ENCODE measurements at places on chromosomes 13 and 19. TPM values are rescaled to one million over a fixed set of nuclear protein-coding genes. Genes with fewer than 3 reads are reported as not detected.

DNA sequence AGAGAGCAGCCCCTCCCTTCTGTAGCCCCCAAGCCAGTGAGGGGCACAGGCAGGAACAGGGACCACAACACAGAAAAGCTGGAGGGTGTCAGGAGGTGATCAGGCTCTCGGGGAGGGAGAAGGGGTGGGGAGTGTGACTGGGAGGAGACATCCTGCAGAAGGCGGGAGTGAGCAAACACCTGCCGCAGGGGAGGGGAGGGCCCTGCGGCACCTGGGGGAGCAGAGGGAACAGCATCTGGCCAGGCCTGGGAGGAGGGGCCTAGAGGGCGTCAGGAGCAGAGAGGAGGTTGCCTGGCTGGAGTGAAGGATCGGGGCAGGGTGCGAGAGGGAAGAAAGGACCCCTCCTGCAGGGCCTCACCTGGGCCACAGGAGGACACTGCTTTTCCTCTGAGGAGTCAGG is 4.2 kb downstream of the KLK3 start:
- no peak for ATAC-seq

DNA sequence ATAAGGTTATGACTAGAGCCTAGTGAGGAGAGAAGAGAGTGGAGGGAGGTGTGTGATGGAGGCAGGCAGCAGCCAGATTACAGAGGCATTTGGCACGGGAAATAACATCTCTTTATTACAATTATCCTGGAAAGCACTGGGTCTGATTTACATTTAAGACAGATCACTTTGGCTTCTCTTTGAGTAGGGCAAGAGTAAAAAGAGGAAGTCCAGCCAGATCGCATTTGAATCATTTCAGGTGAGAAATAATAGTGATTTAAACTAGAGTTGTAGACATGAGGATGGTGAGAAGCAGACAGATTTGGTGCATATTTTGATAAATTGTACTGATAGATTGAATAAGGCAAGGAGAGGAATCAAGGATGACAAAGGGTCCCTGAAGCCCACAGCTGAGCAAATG is 9.6 kb upstream of the SACS start:
- ATAC-seq, result no peak

DNA sequence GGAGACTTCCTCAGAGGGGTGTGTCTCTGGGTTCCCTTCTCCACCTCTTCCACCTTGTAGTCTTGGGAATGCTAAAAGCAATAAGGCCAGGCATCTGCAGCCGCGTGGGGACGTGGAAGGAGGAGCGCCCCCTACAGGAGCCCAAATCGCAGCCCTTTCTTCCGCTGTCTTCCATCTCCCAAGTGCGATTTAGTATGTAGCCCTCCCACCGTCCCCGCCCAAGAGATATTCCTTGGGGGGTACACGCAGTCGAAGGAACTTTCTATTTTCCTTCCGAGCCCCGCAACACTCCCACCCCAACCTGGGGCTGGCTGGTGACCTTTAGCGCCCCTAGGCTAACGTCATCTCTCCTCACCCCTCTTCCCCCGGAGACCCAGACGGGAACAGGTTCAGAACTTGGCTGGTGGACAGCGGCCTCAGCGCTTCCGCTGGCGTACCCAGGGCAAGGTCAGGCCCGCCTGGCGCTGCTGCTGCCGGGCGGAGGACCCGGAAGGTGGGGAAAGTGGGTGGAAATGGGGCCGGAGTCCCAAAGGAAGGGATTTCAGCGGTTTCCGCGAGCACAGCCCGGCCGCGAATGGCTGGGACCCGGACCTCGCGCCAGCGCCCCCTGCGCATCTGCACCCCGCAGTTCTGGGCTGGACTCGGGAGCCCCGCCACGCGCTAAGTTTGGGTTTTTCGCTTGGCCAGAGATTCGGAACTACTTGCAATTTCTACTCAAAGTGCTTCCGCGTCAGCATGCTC is 2.1 kb upstream of the PCDH8 start:
- peak; percentile 60 for ATAC-seq

GRCh38 chr19:35164418-35164817 is 9.9 kb downstream of the FXYD5 start:
- ATAC-seq, result peak; percentile 22

- ATAC-seq, result no peak
Measured at GRCh38 chr19:33111587-33111986, 20.3 kb upstream of the WDR88 start.

GRCh38 chr19:46863818-46864629 is 3.2 kb downstream of the ARHGAP35 start:
- no peak for ATAC-seq

DNA sequence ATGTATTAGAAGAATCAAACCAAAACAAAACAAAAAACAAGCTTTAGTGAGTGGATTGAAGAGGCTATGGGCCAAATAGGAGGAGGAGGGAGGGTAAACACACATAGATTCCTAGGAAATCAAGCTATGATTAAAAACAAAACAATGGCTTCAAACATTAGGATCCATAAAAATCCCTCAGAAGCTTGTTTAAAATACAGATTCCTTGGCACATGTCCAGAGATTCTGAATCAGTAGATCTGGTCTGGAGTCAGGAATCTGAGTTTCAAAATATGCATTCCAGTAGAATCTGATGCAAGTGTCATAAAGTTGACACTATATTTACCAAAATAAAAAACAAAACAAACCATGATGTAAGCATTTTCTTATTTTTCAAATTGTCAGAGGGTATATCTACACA is 692.8 kb upstream of the SGCG start:
- no peak for ATAC-seq

Gene CCDC122
- total RNA-seq, result 1.6 TPM

DNA sequence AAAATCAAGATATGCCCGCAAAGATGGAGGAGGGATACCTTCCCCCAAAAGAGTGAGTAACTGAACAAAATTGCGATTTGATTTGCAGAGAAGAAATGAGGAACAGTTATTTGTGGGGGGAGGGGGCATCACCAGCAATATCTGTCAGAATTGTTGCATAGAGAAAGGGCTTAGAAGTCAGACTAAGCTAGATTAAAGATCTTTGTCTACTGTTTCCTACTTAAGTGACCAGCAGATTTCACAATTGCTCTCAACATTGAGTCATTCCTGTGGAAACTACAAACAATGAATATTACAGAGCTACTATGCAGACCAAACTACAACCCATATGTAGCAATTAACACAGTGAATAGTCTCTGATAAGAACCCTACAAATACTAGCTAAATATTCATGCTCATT is 27.4 kb downstream of the FPR3 start:
- no peak for ATAC-seq

Gene PSG1
- 0.58 TPM for total RNA-seq

Gene CGB3
- not detected for total RNA-seq

- ATAC-seq, result peak; percentile 20
Measured at GRCh38 chr13:50589651-50590054, 253.8 kb downstream of the DLEU7 start.

Gene LRRC4B
- total RNA-seq, result not detected

- ATAC-seq, result no peak
Measured at GRCh38 chr13:105448811-105449210, 1086.7 kb downstream of the EFNB2 start.

DNA sequence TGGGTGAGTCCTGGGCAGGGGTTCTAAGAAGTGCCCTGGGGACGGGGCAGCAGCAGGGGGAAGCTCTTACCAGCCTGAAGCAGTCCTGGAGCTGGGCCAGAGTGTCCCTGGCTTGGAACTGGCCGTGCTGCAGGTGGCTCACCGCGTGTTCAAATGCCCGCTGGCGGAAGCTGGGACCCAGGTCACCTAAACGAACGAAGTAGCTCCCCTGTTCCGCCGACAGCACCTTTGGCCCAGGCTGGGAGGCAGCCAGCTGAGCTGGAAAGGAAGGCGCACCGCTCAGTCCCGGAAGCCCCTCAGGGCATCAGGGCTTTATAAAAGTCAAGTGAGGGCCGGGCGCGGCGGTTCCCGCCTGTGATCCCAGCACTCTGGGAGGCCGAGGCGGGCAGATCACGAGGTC is 9.6 kb downstream of the PLIN4 start:
- ATAC-seq, result no peak

GRCh38 chr13:97114651-97115050 is 107.5 kb upstream of the MBNL2 start:
- no peak for ATAC-seq

GRCh38 chr13:102870677-102871415 is 25.0 kb downstream of the ERCC5 start:
- ATAC-seq, result peak; percentile 35

GRCh38 chr13:37168926-37169325 is 63.5 kb upstream of the CSNK1A1L start:
- ATAC-seq, result no peak

GRCh38 chr13:83845106-83845505 is 37.2 kb downstream of the SLITRK1 start:
- ATAC-seq, result no peak

DNA sequence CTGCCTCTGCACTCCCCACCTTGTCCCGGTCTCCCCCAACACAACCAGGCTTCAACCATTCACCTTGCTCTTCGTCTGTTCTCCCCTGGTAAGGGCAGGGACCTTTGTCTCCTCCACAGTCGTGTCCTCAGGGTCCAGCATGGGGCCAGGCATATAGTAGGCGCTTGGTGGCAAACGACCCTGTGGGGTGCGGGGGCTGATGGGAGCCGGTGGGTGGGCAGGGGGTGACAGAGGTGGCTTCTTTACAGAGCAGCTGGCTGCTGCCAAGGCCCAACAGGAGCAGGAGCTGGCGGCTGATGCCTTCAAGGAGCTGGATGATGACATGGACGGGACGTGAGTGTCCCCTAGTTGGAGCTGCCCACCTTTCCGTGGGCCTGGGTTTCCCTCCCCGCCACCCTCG is 9.7 kb downstream of the PRKCSH start:
- ATAC-seq, result no peak

DNA sequence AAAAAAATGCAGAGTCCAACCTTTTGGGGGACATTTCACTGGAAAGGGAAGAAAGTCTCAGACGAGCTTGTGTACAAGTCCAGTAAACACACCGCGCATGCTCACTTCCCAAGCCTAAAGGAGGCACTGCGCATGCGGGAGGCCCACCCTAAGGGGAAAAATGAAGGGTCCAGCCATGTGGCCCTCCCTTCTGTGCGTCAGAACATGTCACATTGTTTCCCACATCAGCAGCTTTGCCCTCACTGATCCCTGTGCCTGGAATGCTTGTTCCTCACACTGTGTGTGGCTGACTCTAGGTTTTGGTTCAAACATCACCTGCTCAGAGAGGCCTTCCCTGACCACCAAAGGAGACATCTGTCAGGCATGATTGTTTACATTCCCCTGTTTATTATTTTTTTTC is 4.4 kb downstream of the ELSPBP1 start:
- no peak for ATAC-seq

GRCh38 chr19:8250596-8250995 is 41.4 kb downstream of the CERS4 start:
- no peak for ATAC-seq

Gene TTC9B
- total RNA-seq, result 1.1 TPM

DNA sequence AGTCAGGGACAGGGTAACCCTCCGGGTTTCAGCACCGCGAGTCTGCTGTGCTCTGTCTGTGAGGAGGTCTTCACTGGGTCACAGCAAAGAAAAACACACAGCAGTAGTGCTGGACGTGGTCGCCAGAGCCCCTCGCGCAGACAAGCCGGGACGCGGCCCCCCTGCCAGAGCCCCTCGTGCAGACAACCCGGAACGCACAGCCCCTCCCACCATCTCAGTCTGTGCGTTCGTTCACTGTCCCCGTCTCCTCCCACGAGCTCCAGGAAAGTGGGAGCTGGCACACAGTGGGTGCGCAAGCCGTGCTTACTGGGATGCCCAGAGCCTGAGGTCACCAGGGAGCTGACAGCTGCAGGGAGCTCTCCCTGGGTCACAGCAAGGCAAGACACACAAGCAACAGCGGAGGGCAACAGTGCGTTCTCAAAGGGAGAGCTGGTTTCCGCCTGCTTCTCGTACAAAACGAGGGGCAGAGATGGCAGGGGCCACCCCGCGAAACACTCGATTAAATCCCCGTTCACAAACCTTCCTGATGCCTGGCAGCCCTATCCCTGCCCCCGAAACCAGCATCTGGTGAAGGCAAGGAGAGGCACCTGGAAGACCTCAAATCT is 3.2 kb upstream of the PLPP2 start:
- no peak for ATAC-seq

- ATAC-seq, result peak; percentile 24
Measured at GRCh38 chr13:89029062-89029461, 1357.9 kb downstream of the SLITRK5 start.

- ATAC-seq, result no peak
Measured at GRCh38 chr13:21813110-21813509, 142.2 kb downstream of the FGF9 start.

DNA sequence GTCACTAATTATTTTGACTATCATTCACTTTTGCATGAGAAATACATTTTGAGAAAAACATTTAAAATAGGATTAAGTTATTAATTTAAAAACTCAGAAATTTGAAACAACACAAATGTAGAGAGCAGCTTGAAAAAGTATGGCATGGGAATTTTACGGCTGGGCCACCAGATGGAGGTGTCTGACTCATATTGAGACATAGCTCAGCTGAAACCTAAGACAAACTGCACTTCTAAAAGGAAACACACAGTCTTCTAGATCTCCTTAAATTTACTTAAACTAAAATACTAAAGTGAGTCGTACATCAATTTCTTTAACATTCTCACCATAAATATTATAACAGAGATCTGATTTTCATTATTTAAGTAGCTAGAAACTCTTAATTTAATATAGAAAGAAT is 41.9 kb upstream of the POSTN start:
- ATAC-seq, result no peak

DNA sequence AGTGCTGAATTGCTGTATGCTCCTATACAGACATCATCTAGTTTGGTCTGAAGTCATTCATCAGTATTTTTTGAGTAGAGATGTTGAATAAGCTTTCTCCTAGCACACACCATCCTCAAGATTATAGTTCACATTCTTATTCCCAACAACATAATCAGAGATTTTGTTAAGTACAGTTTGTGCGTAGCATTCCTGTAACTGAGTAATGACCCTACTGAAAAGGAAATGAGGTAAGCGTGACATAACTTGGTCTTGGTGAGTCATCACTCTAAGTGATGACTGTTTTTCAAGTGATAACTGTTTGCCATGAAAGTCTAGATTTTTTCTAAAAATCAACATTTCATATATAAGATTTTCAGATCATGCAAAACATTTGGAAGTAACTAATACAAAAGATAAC is 18.5 kb upstream of the FAM216B start:
- ATAC-seq, result peak; percentile 67

GRCh38 chr19:39544911-39545310 is 5.0 kb upstream of the EID2 start:
- no peak for ATAC-seq

Gene EDNRB
- not detected for total RNA-seq

Gene ZNF426
- total RNA-seq, result 11.3 TPM

GRCh38 chr13:63120883-63121282 is 1705.2 kb upstream of the PCDH20 start:
- ATAC-seq, result no peak

Gene SULT2A1
- not detected for total RNA-seq

GRCh38 chr13:52665325-52665724 is 12.7 kb downstream of the SUGT1 start:
- ATAC-seq, result peak; percentile 40

DNA sequence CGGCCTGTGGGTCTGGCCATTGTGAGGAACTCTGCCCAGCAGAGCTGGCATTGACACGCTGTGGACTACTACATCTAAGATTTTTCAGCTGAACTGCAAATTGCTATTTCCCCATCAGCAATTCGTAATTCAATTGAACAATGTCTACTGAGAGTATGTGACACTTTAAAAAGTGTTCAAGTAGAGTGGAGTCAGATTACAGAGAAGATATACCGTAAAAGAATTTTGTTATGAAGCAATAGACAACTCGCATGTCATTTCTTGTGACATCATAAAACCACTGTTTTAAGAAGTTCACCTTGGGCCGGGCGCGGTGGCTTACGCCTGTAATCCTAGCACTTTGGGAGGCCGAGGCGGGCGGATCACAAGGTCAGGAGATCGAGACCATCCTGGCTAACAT is 32.5 kb upstream of the C1QTNF9 start:
- no peak for ATAC-seq

Data from activated T-helper 17 cell treated with anti-CD3 and anti-CD28 coated beads, Interleukin-2, amount 50 U/mL, for 72 hours (primary cell).